Activated T-cell treated with anti-CD3 and anti-CD28 coated beads for 48 hours (primary cell): ENCODE measurements at places on chromosomes 16 and 17.

GRCh38 chr17:45273551-45273957 lies 11.7 kb upstream of the SPATA32 start:
- no peak for DNase-seq

DNA sequence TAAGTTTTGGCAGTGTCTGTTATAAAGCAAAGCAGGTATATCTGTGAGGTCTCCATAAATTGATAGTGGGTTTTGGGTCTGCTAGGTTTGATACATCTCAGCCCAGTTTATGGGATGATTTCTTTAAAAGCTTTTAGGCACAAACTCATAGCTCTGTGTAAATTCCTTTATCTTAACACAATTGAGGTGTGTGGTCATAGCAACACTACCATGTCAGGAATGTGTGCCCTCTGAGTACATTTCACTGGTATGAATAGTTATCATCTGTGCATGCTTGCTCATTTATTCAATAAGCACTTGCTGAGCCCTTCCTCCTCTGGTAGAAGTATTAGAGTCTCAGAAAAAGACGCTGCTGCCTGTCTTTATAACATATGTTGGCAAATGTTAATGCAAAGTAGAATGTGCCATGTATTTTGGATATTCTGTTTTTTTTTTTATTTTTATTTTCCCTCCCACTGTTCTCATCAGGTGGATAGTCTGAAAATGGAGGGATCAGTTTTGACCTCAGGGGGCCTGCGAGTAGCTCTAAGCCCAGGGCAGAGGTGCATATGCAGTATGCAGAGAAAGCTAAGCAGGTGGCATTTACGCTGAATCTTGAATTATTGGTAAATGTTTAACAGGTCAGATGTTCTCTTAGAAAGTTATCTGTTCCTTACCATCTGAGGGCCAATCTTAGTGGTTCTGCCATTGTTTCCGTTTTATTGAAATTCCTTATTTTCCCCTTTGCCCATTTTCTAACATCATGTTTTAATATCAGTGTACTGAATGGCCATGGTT lies 90.7 kb downstream of the WNT3 start:
- no peak for DNase-seq

- no peak for DNase-seq
Observed at GRCh38 chr16:79892278-79892677, 291.7 kb upstream of the MAF start.

GRCh38 chr17:1029196-1029921 lies 32.4 kb downstream of the TIMM22 start:
- DNase-seq: no peak

DNA sequence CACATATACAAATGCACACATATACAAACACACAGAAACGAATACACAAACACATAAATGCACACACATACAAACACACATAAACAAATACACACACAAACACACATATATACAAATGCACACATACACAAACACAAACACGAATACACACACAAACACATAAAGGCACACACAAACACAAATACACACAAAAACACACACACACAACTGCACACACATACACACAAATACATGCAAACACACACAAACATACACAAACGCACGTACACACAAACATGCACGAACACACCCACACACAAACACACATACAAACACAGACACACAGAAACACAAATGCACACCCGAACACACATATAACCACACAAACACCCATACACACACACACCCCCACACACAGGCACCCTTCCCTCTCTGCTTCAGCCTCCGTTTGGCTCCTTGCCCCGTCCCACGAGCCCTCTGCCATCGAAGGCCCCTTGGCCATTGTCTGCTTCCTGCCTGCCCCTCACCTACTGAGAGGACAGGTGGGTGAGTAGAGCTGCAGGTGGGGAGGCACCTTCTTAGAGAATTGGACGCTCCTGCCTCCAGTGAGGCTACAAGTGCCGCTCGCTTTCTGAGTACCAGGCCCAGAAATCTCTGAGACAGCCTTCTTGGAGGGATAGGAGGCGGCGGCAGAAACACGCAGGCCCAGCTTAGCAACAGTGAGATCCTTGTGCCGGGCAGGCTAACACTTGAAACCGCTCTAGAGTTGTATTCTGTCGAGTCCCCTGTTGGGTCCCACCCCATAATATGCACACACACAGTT lies 331.2 kb downstream of the FOXL1 start:
- DNase-seq: no peak

DNA sequence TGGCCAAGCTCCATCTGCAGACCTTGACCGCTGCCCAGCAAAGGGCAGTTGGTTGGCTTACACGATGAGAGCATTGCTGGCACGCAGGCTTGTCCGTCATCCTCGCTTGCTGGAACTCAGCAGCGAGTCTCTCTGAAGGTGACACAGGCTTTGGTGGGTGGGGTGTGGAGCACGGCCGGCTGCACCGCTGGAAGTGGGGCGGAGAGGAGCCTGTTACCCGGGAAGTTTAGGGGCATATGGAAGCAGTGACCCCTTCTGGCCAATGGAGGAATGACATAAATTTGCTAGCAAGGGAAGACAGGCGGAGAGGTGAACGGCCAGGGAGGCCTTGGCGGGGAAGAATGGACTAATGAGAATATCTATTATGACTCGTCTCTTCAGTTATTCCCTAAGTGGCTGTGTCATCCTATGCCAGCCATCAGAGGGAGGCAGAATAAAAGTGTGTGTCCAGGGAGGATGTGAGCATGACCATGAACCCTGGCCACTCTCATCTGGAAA lies 65.9 kb upstream of the SDK2 start:
- peak; percentile 47 for DNase-seq

GRCh38 chr17:48522031-48522653 lies 8.7 kb downstream of the HOXB1 start:
- DNase-seq: no peak

DNA sequence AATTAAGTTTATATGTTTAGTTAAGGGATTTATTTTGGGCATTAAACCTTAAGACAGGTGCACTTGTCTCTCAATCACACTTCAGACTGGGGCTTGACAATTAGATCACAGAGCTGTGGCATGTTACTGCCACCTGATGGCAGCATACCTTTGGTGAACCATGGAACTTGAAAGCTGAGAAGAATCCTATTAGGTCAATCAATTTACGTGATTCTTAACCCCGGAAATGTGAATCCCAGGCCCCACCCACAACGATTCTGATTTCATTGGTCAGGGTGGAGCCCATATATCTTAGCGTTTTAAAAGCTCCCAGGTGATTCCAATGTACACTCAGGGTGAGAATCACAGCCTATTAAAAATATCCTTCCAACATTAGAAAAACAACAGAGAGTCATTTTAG lies 91.0 kb downstream of the GSG1L start:
- peak; percentile 18 for DNase-seq

DNA sequence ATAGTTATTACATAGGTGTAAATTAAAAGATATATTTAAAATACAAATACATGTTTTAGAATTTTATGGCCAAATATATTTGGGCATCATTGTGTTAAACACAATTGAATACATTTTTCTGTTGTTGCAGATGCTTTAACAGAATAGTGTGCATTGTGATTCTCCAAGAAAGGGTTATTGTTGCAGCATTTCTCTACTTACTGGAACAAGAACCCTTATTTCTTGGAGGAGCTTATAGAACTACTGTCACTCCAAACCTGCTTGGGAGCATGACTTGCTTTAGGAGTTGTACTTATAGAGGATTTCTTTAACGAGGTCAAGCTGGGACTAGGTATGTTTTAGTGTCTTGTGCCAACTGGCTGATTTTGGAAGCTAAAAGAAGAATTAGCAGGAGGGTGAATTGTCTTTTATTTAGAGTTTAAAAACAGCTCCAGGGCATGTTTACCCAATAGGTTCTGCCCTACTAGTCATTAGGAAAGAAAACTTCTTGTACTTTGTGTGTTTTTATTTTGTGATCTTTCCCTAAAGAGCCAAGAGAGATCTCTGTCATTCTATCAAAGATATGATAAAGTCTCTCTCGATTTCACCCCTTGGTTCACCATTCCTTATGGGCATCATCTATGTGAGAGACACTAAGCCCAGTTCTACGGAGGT lies 279.8 kb upstream of the SALL1 start:
- DNase-seq: no peak

GRCh38 chr16:4010225-4011158 lies 105.8 kb downstream of the ADCY9 start:
- DNase-seq: no peak

- DNase-seq: no peak
Observed at GRCh38 chr17:1709971-1710806, at the start of gene TLCD2. TLCD2 (minus strand) TSS chr17:1710377; CDS start chr17:1710242, 135 bp downstream.

GRCh38 chr16:83937922-83938885 lies 14.8 kb upstream of the OSGIN1 start:
- DNase-seq: no peak

- no peak for DNase-seq
Observed at GRCh38 chr16:35795361-35796029, 2336.1 kb downstream of the TP53TG3F start.

- no peak for DNase-seq
Observed at GRCh38 chr16:68344252-68344651, 33.4 kb downstream of the PRMT7 start.

GRCh38 chr16:28161626-28162025 lies 50.1 kb downstream of the XPO6 start:
- no peak for DNase-seq

GRCh38 chr17:74004056-74004455 lies 199.4 kb upstream of the RPL38 start:
- DNase-seq: no peak

GRCh38 chr17:35189291-35189690 lies 4.9 kb downstream of the SLC35G3 start:
- no peak for DNase-seq

DNA sequence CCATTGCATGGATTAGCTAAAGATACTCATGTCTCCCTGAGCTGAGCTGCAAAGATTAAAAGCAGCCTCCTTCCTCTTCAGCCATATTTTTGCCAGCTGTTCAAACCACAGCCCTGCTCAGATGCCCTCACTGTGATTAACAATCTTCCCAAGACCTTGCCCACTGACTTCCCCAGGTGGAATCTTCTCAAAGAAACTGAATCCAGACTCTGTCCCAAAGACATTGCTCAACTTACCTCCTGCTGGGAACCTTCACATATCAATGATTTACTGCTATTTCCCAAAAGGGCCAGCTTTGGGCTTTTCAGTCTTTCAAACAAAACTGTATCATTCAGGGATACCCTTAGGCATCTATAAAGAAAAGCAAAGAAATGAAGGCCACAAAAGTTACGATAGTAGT lies 9.2 kb downstream of the C17orf67 start:
- no peak for DNase-seq

DNA sequence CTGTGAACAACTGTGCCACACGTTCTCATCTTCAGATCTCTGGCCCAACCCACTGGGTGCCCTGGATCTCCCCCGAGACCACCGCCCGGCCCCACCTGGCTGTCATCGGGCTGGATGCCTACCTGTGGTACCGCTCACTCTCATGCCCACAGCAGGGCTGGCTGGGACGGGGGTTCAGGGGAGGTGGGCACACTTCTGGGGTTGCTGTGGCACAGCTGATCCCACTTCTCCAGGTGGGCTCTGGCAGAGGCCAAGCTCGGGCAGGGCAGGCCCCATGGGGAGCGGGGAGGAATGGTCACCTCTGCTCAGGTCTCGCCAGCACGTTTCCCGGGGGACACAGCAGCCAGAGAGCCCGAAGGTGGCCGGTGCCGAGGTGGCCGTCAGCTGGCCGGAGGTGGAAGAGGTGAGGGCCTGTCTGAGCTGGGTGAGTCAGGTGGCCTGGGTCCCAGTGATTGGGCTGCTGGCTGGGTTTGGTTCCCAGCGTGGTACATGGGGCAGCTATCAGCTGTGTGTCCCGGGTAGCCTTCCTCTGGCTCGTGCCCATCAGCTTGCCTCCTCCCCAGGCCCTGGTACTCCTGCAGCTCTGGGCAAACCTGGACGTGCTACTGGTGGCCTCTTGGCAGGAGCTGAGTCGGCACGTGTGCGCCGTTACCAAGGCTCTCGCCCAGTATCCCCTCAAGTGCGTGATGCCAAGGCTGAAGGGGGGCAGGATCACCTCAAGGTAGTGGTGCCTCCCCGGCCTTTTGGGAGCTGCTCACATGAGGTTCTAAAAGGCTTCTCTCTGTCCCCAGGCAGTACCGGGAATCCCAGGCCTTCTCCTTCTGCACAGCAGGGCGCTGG lies 2.3 kb upstream of the MRPS34 start:
- DNase-seq: no peak

DNA sequence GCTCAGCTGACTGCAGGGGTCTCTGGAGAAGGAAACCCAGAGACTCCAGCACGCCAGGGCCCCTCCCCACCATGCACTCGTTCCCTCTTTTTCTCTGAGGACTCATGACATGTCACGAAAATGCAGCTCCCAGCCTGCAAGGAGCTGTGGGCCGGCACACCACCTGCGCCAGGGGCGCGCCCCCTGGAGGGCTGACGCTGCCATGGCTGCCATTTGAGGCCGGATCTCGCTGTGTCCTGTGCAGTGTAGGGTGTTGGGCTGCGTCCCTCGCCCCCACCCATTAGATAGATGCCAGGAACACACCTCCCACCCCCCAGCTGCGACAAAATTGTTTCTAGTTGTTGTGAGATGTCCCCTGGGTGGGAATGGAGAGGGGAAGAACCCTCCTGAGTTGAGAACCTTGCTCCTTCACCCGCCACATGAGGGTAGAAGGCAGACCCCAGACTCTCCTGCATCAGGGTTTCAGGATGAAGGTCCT lies 8.2 kb downstream of the SYNGR2 start:
- DNase-seq: peak; percentile 77

GRCh38 chr17:30557916-30558685 lies 80.9 kb downstream of the GOSR1 start:
- no peak for DNase-seq

DNA sequence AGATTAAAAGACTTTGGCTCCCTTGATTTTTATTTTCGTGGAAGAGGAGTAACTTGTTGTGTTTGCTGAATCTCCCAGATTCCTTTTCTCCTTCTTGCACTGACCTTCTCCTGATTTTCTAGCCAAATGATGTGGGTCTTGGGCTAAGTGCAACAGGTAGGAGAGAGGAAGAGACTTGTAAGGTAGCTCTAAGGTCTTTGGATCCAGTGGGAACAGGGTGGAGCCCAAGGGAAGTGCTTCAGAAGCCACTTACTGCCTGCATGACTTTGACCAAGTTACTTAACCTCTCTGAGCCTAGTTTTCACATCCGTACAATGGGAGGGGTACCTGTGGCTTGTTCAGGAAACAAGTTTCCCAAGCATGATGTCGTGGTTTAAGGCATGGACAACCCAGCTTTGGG lies 111.3 kb upstream of the IRX3 start:
- no peak for DNase-seq

- peak; percentile 9 for DNase-seq
Observed at GRCh38 chr16:56262148-56262547, 70.9 kb downstream of the GNAO1 start.
